Gastroesophageal sphincter (tissue), 4 donors: ENCODE measurements at places on chromosomes 4 and X. TPM values are rescaled to one million over a fixed set of nuclear protein-coding genes. Genes with fewer than 3 reads are reported as not detected.

DNA sequence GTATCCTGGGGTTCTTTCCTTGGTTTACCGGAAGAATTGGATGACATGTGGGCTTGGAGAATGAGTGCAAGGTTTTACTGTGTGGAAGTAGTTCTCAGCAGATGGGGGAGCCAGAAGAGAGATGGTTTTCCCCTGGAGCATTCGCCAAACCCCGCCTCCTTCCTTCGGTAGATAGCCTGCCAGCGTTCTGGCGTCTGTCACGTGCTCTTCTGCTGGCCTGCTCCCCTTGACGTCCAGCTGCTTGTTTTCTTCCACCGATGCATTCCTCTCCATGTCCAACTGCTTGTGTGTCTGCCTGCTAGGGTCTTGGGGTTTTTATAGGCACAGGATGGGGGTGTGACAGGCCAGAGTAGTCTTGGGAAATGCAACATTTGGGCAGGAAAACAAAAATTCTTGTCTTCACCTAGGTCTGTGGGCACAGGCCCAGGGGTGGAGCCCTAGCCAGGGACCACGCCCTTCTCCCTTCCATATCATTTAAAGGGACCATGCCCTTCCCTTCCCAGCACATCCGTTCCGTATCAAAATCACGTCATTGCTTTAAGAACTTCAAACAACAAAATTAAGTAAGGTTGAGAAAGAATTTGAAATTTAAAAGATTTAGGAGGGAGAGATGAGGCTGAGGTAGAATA, 538.7 kb upstream of the SMIM31 start:
- no peak for ATAC-seq

DNA sequence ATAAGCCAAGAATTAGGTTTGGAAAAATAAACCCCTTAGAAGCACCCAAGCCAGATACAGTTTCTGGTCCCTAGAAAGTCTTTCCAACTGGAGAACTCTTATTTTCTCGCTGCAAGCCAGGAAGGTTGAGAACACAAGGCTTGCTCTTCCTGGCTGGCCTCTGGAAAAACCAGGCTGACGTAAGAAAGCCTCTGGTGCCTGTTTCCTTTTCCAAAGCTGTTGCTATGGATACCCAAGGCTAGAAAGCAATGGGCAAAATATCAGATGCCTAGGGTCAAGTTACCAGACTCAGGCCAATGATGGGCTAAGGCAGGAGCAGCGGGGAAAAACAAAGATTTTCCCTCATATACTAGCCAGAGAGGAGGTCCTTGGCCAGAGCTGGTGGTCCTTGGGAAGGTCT, 281.6 kb downstream of the KLHL13 start:
- ATAC-seq, result no peak

GRCh38 chrX:101659601-101660063, at the start of gene ARMCX2:
Gene ARMCX2, minus strand, starts transcription at chrX:101659850. Its CDS starts 2,262 bp downstream, at chrX:101657588.
- ATAC-seq, result peak; percentile 75

- ATAC-seq, result no peak
These were observed 897.5 kb upstream of the AGA start for GRCh38 chr4:178339769-178340168.

DNA sequence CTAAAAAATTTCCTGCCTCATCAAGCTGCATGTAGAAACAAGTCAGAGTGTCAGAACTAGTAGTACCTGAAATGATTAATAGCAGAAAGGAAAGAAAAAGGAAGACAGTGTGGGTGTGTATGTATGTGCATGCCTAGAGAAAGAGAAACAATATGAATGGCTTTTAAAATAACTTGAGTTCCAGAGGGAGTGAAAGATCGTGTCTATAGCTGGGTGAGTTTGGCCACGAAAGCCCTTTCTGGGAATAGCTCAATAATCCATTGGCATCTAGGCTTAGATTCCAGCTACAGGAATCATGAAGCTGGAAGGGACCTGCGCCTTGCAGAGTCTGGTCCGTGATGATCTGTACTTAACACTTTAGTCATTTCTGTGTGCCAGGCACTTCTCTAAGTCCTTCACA, 195.6 kb downstream of the RAPGEF2 start:
- ATAC-seq, result no peak

DNA sequence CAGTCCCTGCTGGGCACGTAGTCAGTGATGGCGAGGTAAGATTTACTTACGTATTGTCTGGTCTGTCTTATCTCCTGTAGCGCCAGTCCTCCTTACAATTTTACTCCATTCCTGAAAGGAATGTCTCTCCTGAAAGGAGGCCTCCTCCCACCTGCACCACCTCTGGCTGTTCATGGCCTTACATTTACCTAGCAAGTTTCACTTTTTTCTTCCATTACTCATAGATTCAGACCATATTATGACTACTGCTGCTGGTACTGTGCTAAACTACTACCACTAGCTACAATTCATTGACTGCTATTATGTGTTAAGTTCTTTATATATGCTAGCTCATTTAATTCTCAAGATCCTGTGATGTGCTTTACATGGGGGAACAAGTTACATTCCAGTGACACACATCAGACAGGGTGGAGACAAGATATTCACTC, 189.9 kb downstream of the BMPR1B start:
- no peak for ATAC-seq

GRCh38 chr4:17945303-17945702, 76.3 kb downstream of the LCORL start:
- ATAC-seq, result no peak

- no peak for ATAC-seq
These were observed 40.3 kb downstream of the UCHL1 start for GRCh38 chr4:41296995-41297394.

The ANOS1 gene
- total RNA-seq, result 4.7 TPM

The RGN gene
- 10.2 TPM for total RNA-seq
